ENCODE measurements at places on chromosomes 6 and 20. TPM values are rescaled to one million over a fixed set of nuclear protein-coding genes. Genes with fewer than 3 reads are reported as not detected.

DEFB124 gene
- 0.62 TPM for total RNA-seq

FKBP5 gene
- total RNA-seq, result 6.0 TPM

TCF21 gene
- under 0.01 TPM for total RNA-seq

SSTR4 gene
- not detected for total RNA-seq
